ENCODE measurements at places on chromosomes 3 and 15.

- no peak for DNase-seq
Measured at GRCh38 chr15:90479656-90480055, 50.1 kb upstream of the CRTC3 start.

GRCh38 chr3:136023264-136023978 lies 57.9 kb downstream of the PPP2R3A start:
- no peak for DNase-seq

DNA sequence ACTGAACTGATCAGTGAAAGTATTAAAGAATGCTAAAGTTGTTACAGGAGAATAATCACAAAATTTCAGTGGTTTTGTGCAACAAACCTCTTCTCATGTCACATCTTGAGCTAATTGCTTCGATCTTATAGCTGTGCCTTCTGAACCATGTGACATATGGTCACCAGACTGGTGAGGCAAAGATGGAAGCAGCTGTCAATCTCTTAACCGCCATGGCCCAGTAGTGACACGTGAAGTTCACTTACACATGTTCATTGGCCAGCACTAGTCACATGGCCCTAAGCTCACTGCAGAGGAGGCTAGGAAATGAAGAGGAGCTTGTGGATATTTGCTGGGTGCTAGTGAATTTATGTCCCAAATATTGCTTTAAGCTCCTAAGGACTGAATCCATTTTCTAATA lies 32.5 kb downstream of the BOC start:
- no peak for DNase-seq

- no peak for DNase-seq
Measured at GRCh38 chr3:99131876-99132275, 230.4 kb upstream of the DCBLD2 start.

DNA sequence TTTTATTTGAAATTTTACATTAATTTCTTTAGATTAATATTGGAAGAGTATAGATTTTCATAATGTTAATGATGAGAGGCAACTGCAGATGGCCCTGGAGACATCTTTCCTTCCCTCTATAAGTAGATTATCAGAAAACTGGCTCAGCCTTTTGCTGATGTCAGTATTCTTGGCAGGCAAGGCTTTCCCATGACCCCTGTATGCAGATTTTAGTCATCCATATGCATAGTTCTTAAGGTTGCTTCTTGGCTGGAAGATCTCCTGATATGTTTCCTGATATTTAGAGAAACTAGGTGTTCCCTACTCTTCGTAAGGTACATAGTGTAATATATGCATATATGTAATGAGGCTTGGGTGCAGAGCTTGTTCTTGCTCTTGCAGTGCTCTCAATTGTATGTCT lies 911.4 kb downstream of the EPHA3 start:
- no peak for DNase-seq

GRCh38 chr15:61155741-61156700 lies 73.1 kb downstream of the RORA start:
- no peak for DNase-seq

- DNase-seq = no peak
Measured at GRCh38 chr3:123679712-123680386, 95.0 kb upstream of the HACD2 start.

DNA sequence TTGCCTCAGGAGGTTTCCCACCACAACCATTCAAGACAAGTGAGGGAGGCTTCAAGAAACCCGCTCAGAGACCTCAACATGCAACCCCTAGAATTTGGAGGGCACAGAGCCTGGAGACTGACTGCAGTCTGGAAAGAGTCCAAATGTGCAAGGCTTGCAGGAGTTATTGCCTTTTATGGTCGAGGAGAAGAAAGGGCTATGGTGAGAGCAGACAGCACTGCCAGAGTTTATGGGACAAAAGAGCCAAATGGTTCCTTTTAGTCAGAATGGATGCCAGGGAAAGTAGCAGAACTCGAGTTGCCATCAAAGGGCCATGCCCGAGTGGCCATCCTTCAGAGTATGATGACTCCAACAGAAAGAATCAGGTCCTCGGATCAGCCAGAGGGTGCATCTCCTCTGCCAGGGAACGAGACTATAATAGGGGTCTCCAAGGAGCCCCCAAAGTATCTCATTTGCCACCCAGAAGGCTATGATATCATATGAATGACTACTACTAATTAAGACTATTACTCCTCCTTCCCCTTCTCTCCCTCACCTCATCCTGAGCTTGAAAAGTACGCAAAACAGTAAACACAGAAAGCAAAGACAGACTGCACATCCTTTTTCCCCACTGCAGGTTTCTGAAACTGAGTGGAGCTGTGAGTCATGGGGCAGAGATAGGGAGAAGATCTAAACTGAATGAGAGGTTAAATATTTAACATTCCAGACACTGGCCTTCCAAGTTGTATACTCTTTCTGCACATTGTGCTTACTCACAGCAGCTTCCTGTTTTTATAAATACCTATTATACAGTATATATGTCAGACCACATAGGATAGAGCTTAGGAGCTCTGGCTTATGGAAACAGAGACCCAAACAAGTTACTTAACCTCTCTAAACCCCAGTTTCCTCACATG lies 33.9 kb upstream of the TMCO5A start:
- no peak for DNase-seq

GRCh38 chr3:172520301-172520831 lies 2.9 kb downstream of the TNFSF10 start:
- DNase-seq = no peak

DNA sequence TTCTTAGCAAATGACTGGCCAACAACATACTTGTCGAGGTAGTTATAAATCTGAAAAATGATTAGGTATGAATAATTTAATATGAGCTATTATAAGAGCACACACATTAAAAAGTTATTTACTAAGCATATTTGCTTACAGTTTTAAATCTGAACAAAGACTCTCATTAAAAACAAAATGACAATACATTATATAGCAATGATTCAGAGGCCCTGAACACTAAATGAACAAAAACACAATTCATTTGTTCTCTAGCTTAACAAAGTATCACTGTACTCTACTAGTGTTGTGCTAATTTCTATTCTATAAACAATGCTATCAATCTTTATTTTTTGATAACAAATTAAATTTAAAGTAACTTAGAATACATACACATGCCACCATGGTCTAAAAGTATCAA lies 21.0 kb downstream of the CLPX start:
- no peak for DNase-seq

DNA sequence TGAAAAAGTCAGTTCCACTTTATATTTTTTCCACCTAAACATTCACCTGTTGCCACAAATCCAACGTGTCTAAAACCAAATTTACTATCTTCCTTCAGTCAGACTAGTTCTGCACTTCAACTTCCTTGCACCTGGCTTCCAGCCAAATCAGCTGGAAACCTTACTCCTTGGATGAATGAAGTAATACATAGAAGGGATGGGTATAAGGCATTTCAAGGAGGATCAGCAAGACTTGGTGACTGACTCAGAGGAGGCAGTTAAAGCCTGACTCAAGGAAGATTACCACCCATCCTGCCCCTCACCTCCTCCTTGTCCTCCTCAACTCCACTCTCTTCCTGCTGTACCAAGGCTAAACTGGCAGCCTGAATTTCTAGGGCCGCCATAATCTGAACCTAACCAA lies 37.1 kb downstream of the QTRT2 start:
- DNase-seq = no peak

- DNase-seq = no peak
Measured at GRCh38 chr3:149395107-149396089, 17.9 kb upstream of the TM4SF1 start.

DNA sequence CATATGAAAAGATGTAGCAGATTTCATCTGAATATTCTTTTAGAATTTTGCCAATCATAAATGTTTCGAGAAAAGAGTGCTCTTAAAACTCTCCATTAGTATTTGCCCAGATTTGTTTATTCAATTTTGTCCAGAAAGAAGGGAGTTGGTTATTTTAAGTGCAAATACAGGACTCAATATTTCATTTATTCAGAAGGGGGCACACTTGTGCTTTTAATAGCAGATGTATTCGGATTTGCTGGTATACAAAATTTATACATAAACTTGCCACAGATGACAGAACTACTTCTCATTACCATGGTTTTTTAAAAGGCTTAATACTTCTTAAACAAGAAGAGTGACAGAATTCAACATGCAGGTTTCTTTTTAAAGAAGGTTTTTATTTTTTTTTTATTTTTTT lies 69.8 kb upstream of the GRM7 start:
- no peak for DNase-seq

- no peak for DNase-seq
Measured at GRCh38 chr15:40956541-40956982, 3.3 kb downstream of the CHAC1 start.

- DNase-seq = no peak
Measured at GRCh38 chr3:137647179-137647578, 116.9 kb upstream of the SOX14 start.

DNA sequence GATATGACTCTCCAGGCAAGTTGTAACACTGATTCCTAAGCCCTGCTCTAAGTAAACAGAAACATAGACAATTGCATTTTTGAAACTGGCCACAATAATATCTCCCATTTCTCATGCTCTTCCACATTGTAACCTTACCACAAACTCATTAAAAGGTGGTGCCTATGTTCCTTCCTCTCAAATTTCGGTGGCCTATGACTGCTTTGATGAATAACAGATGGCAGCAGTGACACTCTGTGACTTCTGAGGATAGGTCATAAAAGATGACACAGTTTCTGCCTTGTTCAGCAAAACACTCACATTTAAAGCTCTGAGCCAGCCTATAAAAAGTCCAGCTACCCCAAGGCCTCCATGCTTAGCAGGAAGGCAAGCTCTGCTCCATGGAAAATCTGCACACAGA lies 195.2 kb downstream of the EFHB start:
- no peak for DNase-seq

GRCh38 chr3:146325170-146325569 lies 74.3 kb upstream of the PLSCR4 start:
- DNase-seq = no peak

- DNase-seq = no peak
Measured at GRCh38 chr3:169847896-169848295, 21.8 kb downstream of the LRRC31 start.

DNA sequence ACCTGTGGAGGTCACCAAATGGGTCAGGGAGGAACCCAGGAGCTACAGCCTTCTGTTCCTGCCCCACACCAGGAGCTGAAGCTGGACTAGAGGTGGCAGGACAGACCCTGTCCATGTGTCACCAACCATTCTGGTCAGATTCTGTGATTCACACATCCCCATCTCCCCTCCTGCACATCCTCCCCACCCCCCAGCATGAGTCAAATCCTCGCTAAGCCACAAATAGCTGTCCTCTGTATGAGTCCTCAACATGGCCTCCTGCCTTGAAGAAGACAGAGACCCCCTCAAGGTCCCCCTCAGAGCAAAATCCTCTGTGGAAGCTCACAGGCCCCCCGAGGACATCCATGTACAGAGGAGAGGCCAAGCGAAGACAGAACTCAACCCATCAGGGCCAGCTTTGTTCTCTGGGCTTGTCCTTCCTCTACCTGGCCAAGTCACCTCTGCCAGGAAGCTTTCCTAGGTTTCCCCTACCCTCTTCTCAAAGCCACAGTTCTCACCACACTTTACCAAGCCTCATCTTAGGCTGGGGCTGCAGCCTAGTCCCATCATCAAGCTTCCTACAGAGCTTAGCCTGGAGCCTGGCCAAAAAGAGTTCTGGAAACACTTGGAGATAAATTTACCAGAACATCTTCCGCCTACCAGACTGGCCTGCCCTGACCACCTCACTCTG lies 17.1 kb downstream of the CACNA2D2 start:
- DNase-seq = no peak

- no peak for DNase-seq
Measured at GRCh38 chr3:177108648-177109047, 88.6 kb downstream of the TBL1XR1 start.

DNA sequence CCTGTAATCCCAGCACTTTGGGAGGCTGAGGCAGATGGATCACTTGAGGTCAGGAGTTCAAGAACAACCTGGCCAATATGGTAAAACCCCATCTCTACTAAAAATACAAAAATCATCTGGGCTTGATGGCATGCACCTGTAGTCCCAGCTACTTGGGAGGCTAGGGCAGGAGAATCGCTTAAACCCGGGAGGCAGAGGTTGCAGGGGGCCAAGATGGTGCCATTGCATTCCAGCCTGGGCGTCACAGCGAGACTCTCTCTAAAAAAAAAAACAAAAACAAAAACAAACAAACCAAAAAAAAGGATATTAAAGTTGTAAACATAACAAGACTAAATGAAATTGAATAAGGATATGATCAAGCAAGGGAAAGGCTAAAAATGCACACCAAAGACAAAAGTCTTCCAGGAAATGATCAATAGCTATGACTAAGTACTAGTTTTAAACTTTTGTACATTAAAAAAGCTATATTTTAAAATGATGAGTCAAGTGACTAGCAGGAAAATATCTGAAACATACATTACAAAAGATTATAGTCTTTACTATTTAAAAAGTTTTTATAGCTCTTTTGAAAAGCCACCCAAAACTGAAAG lies 28.6 kb downstream of the KLHL6 start:
- no peak for DNase-seq

DNA sequence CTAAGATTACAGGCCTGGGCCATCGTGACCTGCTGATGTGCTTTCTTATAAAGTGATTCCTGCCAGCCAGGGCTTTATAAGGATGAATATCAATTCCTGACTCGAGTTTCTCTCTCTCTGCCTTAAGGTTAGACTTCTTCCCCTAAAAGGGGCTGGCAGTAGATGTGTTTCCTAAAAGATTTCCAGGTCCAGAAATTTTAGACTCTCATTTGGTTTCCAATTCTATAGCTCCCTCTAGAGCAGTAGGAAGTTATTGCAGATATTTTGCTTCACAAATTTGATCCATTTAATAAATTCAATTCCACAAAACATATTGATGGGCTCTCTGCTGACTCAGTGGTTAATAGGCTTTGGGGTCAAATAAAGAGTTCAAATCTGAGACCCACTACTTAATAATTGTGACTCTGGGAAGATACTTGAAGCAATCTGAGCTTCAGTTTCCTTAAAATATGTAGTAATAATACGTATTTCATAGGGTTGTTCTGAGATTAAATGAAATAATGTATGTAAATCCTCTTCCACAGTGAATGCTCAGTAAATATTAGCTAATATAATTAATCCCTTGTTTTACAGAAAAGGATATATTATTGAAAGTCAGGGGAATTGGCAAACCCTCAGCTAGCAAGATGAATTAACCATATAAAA lies 2.1 kb downstream of the TRIM69 start:
- no peak for DNase-seq

DNA sequence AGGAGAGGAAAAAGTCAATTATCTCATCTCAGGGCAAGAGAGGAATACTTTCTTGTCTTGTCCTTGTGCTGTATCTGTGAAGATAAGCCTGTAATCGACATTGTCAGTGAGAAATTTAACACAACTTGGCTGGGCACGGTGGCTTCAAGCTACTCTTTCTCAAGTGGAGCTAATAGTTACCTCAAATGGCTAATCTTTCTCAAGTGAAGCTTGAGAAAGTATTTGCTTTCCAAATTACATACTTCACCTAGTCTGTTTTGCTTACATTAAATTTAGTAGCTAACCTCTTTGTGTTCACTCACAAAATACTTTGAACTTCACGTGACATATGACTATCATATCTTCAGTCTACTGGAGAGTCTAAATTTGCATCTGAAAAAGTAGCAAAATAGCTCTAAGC lies 48.3 kb upstream of the B3GALNT1 start:
- no peak for DNase-seq

DNA sequence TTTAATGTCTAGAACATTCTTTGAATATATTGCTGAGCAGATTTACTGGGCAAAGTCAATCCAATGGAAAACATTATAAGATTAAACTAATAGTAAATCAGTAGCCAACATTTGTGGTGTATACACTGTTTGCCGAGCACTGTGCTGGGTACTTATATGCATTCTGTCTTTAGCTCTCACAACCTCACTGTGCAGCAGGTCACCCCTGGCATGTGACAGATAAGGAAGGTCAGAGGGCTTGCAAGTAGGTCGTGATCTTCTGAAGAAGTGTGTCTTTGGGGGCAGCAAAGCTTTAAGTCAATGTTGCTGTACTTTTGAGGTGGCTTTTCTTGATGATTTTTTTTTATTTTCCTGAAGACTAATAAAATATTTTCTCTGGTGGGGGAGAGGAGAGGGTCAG lies 62.2 kb downstream of the TCAIM start:
- no peak for DNase-seq

Measured in activated gamma-delta T cell treated with Interleukin-2 at 50 U/mL for 16 hours (primary cell).